ENCODE measurements at places on chromosomes 1 and 21.

DNA sequence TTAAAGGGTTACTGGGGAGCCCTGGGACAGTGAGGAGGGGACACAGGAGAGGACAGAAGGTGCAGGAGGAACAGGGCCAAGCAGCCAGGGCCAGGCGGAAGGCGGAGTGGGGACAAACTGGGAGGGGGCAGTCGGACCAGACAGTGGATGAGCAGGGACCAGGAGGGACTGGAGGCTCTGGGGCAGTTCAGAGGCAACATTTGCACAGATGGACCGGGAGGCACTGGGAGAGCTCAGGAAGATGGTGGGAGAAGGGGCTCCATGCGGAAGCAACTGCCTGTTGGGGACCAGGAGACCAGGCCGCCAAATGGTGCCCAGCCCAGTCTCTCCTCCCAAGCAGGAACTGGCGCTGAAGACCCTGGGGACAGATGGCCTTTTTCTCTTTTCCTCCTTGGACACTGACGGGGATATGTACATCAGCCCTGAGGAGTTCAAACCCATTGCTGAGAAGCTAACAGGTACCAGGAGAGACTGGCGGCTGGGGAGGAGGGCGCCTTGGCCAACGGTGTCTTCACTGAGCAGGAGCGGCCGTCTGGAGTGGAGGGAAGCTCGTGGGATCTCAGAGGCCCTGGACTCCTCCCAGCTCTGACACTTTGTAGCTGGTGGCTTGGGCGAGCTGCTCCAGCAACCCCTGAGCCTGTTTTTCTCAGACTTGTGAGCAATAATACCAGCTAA lies 847 bp downstream of the SELENON start:
- no peak for DNase-seq

- DNase-seq = no peak
These were observed 19.0 kb downstream of the ESPN start for GRCh38 chr1:6443339-6444115.

DNA sequence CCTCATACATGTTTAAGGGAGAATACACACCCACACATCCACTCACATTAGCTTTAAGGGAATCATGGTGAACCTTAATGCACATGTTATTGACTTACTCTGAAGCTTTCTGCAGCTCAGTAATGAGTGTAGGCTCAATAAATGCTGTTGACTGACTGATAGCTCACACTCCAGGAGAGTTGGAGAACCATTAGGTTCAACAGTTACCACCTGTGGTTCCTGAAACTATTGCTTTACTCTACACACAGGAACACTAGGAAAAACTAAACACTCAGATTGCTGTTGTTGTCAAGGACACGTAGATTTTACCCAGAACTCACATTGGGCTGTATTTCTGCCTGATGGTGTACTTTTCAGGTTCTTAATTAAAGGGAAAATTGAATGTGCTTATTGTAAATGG lies 37.3 kb downstream of the ZC3H11B start:
- DNase-seq = no peak

- DNase-seq = no peak
These were observed 62.8 kb downstream of the TOR3A start for GRCh38 chr1:179144626-179145025.

- DNase-seq = no peak
These were observed 49.2 kb downstream of the MRPL39 start for GRCh38 chr21:25558123-25558522.

DNA sequence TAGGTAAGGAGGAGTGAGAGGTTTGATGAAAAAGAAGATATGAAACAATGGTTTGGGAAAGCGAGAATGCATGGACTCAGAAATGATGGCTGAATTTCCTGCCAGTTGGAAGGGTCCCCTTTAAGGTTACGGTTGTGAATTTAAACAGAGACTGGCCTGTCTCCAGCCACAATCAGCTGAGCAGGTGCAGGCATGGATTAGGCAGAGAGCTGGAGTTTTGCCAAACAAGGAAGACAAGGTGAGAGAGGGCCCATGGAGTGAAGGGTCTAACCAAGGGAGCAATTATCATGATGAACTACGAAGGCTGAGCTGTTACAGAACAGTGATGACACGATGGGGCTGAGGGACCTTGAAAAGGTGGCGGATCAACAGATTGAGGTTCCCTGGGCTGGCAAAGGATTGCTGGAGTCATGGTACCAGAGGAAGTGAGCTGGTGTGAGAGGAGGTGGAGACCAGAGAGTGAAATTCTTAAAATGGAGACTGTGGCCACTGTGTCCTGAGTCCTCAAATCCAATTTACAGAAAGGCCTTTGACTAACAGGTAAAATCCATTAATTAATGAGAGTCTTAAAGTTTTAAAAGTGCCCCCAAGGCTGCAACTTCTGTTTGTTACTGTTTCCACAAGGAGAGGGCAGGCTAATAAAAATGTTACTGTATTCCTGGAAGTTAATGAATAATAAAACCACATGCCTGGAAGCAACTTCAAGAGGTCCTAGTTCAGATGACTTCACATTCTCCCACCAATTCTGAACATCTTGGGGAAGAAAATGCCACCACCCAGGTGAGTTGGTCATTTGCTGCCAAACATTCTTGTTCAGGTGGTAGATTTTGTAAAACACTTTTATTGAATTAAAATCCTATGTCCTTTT lies 41.5 kb downstream of the LHX9 start:
- DNase-seq = no peak

GRCh38 chr1:37073152-37073853 lies 39.0 kb upstream of the GRIK3 start:
- no peak for DNase-seq

DNA sequence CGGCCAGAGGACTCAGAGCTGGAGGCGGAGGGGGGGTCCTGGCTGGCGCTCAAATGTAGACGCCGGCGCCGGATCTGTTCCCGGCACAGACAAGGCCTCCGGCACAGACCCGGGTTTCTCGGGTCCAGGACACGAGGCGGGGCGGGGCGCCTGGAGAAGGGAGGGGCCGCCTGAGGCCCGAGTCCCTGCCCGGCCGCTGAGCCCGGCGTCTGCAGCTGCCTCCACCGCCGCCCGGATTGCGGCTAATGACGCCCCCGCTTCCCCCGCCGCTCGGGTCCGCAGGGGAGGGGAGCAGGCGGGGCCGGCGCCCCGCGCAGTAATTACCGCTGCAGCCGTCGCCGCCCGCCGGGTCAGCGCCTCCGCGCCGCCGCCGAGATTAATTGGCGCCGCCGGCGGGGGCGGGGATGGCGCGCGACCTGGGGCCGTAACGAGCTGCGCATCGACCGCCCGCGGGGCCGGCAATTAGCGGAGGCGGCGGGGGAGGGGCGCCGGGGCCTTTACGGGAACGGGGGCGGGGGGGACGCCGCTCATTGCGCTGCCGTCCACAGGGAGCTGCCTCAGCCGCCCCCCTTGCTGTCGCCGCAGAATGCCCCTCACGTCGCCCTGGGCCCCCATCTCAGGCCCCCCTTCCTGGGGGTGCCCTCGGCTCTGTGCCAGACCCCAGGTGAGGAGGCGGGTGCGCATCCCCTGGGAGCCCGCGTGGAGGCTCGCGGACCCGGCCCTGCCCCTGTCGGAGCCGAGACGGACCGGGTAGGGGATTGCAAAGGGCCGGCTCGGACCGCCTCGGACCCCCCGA lies 17.3 kb downstream of the NOC2L start:
- no peak for DNase-seq

GRCh38 chr1:244865028-244865371 lies 657 bp upstream of the HNRNPU start:
- DNase-seq = no peak

DNA sequence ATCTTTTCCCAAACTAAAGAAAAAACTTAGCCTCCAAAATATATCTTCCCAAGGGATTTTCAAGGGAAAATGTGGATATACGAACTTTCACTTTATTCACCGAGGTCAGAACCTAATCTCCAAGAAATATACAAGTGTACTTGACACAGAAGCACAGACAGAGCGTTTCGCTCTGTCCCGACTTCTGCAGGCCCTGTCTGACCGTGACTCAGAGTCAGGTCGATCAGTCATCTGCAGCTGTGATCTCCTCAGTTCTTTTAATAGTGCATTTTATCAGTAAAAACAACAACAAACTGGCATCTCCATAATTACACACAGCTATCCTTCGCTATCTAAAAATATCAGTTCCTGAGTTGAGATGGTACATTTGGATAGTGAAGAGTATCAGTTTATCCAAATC lies 226.6 kb downstream of the TM2D1 start:
- DNase-seq = no peak

All from hematopoietic multipotent progenitor cell treated with erythropoietin and hydrocortisone succinate and interleukin-3 and kit ligand, for 15 days (in vitro differentiated cells).